ENCODE measurements at places on chromosomes 7 and 10.

GRCh38 chr7:26397796-26398426, 106.2 kb downstream of the SNX10 start:
- peak; percentile 72 for DNase-seq

- no peak for DNase-seq
Observed at GRCh38 chr7:91251877-91252276, 12.4 kb upstream of the FZD1 start.

DNA sequence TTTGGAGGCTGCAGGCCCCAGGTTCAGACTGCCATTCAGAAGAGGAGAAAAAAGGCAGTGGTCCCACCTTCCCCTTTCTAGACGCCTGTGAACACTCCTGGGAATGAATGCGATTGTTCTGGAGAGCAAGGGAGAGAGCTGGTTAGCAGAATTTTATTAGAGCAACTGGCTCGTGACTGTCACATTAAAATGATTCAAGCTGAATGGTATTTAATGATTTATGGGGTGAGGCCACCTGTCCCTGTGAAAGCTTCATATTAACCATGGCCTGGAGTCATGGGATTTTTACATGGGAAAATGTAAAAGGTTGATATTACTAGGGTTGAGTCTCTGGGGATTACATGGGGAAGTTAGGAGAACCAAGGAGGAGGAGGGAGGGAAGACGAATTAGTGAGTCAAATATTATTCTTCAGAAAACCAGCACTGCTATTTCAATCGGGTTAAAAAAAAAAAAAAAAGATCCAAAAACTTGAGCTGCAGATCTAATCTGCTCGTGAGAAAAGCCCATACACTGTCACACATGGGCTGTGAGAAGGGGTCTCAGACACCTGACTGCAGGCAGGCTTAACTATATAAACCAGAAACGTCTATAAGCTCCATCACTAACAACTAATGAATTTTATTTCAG, 8.3 kb downstream of the CXCL12 start:
- DNase-seq, result peak; percentile 36

- DNase-seq, result no peak
Observed at GRCh38 chr10:59395984-59396383, 33.6 kb upstream of the FAM13C start.

- no peak for DNase-seq
Observed at GRCh38 chr7:37684927-37685326, 1.4 kb downstream of the GPR141 start.

GRCh38 chr10:103676058-103676785, 179.2 kb downstream of the SH3PXD2A start:
- peak; percentile 72 for DNase-seq

- no peak for DNase-seq
Observed at GRCh38 chr10:97873569-97873968, 23.9 kb downstream of the GOLGA7B start.

DNA sequence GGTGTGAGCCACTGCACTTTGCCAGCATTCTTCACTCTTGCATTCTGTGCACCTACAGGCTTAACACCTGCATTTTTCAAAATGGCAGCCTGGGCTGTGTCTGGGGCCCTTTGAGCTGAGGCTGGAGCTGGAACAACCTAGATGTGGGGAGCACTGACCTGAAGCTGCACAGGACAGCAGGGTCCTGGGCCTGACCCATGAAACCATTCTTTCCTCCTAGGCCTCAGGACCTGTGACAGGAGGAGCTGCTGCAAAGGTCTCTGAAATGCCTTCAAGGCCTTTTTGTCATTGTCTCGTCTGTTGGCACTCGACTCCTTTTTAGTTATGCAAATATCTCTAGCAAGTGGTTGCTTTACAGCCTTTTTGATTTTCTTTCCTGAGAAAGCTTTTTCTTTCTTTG, 82.3 kb downstream of the INPP5A start:
- DNase-seq, result no peak

DNA sequence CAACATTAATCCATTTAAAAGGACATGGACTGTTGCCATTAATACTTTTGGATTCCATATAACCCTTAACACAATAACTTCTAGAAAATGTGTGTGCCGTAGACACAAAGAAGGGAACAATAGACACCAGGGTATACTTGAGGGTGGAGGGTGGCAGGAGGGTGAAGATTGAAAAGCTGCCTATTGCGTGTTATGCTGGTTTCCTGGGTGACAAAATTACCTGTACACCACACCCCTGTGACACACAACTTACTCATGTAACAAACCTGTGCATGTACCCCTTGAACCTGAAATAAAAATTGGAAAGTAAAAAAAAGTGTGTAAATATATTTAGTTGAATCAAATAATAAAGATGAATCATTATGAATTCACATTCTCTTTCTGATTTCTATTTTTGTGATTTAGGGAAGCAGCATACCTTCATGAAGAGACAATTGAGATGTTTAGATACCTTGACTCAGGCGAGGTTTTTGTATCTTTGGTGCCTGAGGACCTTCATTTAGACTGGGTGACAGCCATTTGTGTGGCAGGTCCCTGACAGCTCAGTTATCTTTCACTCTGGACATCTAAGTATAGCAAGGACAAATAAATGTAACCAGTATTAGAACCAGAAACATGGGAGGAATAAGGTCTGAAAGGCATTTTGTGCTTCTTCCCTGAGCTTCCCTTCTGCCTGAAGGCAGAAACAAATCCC, 28.7 kb downstream of the GIMAP8 start:
- no peak for DNase-seq

- DNase-seq, result peak; percentile 52
Observed at GRCh38 chr7:141649865-141650634, 51.9 kb downstream of the DENND11 start.

DNA sequence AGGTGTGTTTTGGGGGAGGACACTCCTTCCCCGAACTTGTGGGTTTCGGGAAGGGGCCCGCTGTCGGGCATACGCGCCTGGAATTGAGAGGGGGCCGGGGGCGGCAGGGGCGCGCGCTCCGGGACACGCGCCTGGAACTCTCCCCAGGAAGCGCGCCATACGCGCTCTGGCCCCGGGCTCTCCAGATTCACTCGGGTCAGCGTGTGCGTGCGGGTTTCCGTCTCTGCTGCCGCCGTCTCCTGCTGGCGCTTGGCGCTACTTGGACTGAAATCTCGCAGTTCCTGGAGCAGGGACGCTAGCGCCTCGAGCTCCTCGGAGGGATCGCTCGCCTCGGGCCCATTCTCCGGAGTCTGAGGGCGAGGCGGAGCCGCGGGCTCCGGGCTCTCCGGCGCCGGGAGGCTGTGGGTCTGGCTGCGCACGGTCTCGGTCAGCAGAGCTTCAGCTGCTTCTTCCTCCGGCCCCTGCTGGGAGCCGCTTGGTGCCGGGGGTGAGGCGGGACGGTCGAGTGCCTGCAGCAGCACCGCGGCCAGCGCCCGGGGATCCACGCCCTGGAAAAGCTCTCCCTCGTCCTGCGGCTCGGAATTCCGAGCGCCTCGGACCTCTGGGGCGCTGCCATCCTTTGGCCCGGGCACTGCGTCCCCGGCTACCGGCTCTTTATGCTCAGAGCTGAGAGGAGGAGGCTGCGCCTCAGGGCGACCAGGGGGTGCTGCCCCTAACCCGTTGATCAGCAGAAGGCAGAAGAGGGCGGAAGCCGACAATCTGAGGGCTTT, 1.1 kb downstream of the VGF start:
- peak; percentile 73 for DNase-seq

GRCh38 chr7:94509264-94509886, at the start of gene CASD1:
Gene CASD1, plus strand, starts transcription at chr7:94509809. Its CDS starts 276 bp downstream, at chr7:94510085.
- peak; percentile 87 for DNase-seq

DNA sequence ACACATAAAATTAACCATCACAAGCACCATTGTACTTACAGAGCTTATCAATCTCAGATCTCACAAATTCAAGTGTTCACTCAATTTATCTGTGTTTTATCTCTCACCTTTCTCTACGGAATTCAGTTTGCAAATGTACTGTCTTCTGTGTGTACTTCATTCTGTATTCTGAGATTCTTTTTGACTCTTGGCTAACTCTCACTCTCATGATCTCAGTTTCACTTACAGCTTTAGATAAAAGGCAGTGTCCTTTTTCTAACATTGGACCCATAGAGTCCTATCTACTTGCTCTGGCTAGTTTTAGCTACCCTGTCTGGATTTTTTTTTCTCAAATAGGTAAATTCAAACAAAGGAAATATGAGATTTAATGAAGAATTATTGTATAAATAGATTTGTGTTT, 176.0 kb downstream of the CCDC7 start:
- no peak for DNase-seq

- DNase-seq, result no peak
Observed at GRCh38 chr10:1148855-1149605, 92.8 kb downstream of the WDR37 start.

DNA sequence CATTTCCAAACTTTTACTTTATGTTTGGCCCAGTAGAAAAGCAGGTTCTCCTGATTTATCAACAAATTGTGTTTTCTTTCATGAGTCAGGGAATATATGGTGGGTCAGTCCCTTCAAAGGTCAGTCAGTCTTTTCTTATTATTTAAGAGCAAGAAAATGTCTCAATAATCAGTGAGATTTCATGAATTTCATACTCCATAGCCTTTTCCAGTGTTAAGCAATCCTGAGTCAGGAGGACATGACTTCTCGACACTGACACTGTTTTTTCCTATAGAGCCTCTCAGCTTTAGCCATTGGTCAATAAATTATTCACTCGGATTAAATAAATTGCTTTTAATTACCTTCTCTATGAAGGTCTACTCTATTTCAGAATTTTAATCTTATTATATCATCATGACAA, 334.5 kb downstream of the SORCS1 start:
- DNase-seq, result no peak

DNA sequence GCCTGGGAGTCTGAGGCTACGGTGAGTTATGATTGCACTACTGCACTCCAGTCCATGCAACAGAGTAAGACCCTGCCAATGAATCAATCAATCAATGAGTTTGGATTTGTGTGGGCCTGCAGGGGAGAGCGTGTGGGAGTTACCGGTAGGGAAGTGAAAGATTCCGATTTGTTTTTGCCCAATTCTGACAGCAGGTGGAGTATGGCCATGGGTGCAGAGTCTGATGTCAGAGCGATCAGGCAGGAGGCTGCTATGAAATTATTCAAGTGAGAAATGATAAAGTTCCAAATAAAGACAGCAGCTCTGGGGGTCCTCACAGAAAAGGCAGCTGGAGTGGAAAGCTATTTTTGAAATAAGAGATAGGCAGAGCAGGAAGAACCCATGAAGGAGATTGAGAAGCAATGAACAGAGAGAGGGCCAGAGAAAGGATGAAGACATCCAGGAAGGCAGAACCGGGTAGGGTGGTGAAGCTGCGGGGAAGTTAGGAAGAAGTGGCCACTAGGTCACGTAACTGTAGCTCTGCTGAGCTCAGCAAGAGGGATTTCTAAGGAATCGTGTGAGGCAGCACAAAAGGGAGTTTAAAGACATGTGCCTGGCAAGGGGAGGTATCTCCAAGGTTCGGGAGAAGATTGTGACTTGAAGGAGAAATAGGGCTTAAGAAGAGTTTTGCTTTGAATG, 93.7 kb upstream of the NMT2 start:
- DNase-seq, result no peak

- DNase-seq, result peak; percentile 74
Observed at GRCh38 chr10:132532749-132533560, 4.6 kb upstream of the INPP5A start.

DNA sequence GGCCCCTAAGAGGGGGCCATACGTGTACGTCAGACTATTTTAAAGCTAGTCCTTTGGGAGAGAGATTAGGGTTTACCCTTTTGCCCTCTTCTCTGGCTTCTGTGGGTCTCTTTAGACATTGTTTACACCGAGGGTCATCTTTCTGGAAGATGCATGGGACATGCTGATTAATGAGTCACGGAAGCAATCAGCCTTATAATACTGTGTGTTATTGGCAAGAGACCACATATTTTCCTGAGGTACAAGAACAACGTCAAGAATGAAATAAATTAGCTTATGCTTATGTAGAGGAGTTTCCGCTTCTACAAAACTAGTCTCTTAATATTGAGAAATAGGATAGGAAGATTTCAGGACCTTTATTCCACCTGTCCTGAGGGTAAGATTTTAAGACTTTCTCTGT, 327.7 kb downstream of the BBS9 start:
- no peak for DNase-seq

DNA sequence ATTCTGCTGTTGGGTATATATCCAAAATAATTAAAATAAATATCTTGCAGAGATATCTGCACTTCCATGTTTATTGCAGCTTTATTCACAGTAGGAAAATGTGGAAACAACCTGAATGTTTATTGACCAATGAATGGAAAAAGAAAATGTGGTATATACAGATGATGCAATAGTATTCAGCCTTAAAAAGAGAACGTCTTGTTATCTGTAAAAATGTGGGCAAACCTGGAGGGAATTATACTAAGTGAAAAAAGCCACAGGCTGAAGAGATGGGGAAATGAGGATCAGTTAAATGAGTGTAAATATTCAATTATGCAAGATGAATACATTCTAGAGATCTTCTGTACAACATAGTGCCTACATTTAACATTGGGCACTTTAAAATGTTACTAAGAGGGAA, 766.1 kb upstream of the IGFBP3 start:
- DNase-seq, result no peak

Data from urothelium cell line (cell line).